ENCODE measurements at places on chromosomes 3 and 15.

DNA sequence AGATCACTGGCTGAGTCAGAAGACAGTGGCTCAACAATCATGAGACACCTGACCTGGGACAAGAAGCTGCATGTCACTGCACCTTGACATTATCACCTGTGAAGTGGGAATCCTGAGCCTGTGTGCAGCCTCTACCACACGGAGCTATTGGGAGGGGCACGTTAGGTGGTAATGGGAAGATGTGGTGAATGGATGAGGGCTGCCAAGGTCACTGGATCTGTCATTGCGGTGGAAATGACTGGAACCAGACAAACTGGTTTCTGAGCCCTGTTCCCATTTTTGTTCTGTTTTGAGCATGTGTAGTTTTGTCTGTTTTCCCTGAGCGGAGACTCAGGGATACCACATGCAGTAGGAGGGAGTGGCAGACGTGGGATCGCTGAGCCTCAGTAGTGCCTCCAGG, 235.5 kb downstream of the OPA1 start:
- peak; percentile 53 for DNase-seq

GRCh38 chr15:96746665-96747064, 416.2 kb downstream of the NR2F2 start:
- DNase-seq: no peak

GRCh38 chr3:54123776-54124196, 1.4 kb downstream of the CACNA2D3 start:
- peak; percentile 44 for DNase-seq

GRCh38 chr3:11910971-11911531, 64.4 kb upstream of the TAMM41 start:
- DNase-seq: no peak

- no peak for DNase-seq
Measured at GRCh38 chr3:87414271-87414670, 137.9 kb upstream of the POU1F1 start.

DNA sequence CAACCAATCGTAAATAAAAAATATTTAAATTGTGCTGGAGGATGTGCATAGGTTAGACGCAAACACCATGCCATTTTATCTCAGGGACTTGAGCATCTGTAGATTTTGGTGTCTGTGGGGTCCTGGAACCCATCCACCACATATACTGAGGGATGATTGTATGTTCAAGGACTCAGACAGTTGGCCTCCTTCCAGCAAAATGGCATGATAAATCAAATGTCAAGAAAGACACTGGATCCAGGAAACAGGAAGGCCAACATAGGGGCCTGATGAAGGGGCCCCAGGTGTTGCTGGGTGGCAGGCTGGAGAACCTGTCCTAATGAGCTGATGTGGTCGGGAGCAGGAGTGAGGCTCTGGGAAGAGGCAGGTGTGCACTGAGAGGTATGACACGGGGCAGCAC, 289.5 kb downstream of the GABRG3 start:
- peak; percentile 80 for DNase-seq

DNA sequence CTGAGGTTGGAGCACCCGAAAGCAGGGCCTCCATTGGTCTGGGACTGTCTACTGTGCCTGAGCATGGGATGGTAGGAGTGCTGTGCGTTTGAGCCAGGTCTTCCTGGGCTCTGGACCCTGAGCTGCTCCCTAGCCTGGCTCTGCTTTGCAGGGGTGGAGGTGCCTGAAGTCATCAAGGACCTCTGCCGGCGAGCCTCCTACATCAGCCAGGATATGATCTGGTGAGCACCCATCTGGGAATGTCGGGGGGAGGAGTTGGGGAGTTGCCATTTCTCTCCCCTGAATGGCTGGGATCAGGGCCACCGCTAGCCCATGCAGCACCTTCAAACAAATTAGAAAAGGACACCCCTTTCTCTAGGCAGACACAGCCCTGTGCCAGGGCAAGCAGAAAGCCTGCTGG, 20.7 kb downstream of the DUOX1 start:
- no peak for DNase-seq

GRCh38 chr3:25836579-25836978, 46.7 kb downstream of the OXSM start:
- no peak for DNase-seq

GRCh38 chr3:194937144-194937543, 251.5 kb downstream of the FAM43A start:
- no peak for DNase-seq

DNA sequence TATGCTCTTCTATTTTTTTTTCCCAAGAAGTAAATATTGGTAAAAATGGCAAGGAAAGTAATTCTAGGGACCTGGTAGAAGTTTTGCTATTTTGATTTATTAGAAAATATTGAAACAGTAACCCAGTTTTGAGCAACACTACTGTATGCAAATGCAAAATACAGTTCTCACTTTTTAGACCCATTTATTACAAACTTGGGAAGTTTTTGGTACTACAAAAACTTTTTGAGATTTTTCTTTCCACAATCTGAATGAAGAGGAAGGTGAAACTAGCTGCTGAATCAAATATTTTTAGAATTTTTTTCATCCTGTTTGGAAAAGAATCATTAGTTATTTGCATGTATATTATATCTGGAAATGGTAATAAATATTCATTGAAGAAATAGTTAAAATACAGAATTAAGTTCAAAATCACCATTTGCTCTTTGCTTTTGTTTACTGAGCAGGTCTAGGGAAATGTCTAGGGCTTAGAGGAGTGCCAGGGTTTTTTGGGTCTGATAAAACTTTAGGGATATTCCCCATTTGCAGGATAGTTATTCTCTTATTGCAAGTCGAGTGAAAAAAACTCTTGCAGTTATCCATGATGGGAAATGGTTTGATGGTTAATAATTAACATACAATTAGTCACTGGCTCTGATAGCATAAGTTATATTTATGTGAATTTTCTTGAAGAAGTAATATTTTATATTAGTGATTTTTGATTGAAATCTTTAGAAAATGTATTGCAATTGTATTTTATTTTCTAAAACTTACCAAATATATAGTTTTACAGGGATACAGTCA, 47.0 kb downstream of the TCF12 start:
- no peak for DNase-seq

- DNase-seq: no peak
Measured at GRCh38 chr3:2802429-2802828, 307.7 kb downstream of the IL5RA start.

DNA sequence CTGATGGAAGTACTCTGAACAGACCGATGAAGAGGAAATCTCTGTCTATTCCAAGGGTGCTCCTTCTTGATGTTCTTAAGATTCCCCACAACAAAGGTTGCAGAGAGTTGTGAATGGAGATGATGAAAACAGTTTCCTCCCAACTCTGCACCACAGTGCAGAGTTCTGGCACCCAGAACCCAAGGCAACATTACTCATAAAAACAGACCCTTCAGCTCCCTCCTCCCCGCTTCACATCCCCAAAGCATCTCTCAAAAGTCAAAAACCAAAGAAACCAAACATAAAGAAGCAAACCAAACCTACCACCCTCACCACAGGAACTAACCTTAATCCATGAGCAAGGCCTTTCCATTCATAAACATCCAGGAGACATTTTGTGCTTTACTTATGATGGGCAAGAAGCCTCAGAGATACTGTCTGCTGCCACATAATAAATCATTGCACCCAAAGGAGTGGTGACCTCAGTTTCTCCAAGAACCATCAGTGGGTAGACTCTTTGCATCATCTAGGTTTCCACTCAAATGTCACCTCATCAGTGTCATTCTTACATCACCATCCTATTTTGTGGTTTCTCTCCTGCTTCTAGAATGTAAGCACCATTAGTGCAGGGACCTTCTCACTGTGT, 13.2 kb downstream of the PCOLCE2 start:
- DNase-seq: no peak

DNA sequence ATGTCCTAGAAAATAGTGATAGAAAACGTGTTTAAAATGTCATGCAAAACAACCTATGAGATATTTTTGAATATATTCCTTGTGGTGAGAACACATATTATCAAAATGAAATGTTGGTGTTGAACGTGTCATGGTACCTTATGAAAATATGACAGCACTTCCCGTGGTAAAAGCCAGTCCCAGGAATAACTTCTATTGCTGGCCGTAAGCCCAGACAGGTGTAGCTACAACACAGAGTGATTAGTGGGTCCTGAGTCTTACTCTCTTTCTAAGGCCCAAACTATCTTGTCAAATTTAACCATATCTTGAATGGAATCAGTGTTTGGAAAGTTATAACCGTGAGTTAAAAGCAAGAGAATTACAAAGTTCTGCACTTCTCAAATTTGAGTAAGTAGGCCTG, 24.1 kb downstream of the RARB start:
- DNase-seq: no peak

DNA sequence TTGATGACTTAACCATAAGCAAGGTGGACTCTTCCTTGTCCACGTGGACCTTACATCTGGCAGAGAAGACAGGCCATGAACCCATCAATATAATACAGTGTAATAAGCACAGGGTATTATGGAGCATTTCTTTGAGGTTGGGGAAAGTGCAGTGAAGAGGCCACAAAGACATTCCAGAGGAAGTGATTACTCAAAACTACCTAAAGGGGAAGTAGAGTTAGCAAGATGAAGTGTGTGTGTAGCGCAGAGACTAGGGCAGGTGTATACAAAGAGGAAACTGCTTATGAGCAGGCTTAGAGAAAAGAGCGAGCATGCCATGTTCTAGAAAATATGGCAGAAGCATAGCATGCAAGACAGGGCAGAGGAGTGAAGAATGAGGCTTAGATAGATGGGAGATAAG, 17.9 kb downstream of the CP start:
- no peak for DNase-seq

DNA sequence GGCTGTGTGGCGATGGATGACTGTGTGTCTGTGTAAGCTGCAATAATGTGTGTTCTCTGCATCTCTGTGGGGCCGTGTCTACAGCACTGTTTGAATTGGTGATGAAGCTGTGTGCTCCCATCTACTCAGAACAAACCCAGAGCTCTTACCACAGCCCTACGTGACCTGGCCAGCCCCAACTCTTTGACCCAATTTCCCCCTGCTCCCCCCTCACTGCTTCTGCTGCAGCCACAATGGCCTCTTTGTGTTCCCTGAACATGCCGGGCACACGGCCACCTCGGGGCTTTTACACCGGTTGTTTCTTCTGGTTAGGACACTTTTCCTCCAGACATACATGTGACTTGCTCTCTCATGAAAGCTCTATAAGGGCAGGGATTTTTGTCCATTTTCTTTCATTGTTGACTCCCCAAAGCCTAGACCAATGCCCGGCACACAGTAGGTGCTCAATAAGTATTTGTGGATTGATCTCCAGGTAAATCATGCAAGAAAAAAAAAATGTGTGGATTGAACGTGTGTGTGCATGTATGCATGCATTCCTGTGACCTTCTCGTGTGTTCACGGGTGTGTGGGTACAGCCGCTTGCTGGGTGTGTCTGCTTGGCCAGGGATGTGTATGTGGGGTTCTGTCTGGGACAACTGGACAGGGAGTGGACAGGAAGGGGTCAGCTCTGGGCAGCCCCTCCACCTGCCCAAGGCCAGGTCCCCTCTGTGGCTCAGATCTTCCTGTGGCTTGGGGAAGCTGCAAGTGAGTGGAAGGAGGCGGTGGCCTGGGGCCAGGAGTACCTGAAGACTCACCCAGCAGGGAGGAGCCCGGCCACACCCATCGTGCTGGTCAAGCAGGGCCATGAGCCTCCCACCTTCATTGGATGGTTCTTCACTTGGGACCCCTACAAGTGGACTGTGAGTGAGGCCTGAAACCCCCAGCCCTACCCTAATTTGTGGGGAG, 14.8 kb downstream of the VILL start:
- no peak for DNase-seq

DNA sequence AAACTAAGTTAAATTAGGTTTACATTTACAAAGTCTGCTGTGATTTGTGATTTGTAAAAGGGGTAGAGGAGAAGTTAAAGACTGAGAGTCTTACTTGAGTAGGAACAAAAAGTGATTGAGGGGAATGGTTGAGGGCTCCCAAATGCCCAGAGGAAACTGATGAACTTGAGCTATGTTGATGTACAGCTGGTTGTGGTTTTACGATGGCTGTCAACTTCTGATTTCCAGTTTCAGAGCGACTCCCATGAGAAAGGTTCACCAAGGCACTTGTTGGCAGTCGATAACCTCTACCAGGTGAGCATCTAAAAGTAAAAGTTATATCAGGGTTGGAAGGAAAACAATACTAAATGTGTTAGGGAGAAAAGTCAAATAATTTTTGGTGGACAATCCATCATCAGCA, 91.0 kb downstream of the XRN1 start:
- DNase-seq: no peak

DNA sequence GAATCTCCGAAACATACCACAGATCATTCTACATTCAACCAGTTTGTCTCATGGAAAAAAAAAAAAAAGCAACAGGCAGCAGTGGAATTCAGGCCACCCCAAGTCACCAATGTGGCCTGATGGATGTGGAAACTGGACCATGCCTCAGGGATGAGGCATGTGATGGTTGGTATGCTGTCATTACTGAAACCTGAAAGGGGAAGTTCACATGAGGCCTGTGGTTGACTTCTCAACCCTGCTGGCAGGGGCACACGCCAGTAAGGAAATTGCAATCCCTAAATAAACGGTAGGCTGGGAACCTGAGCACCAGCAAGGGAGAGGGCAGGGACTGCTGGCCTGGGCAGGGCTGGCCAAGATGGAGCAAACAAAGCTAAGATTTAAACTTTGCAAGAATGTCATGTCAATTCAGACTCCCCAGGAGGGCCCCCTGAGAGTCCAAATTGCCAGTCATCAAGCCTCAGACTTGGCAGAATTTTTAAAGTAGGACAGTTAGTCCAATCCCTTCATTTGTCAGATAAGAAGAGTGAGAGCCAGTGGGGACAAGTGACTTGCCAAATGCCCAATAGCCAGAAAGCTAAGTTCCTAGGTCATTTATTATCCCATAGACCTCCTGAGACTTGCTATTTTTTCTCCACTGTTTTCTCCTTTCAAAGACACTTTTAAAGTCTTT, 310.4 kb downstream of the ERC2 start:
- DNase-seq: no peak

DNA sequence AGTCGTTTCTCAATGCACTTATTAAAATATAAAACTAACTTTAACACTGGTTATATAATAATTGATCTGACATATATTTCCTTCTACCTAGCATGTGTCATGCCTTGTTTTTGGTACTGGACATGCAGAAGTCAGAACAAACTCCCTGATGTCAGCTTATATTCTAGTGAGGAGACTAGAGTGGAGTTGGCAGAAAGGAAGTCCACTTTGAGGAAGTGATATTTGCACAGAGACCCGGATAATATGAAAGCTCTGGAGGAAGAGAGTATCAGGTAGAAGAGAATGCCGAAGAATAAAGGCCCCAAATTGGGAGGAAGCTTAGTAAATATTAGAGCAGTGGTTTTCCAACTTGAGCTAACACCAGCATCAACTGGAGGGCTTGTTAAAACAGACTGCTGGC, 24.6 kb upstream of the ZNF280D start:
- no peak for DNase-seq

Data from NCI-H345 (cell line).